Fibroblast of villous mesenchyme (primary cell): ENCODE measurements at places on chromosomes 5 and 9. TPM values are rescaled to one million over a fixed set of nuclear protein-coding genes. Genes with fewer than 3 reads are reported as not detected.

Gene SHC3
- 7.4 and 11.7 TPM in 2 replicates for total RNA-seq

- DNase-seq = no peak
Observed at GRCh38 chr9:135095470-135096407, 8.3 kb downstream of the OLFM1 start.

Gene FST
- total RNA-seq = 29.8 and 52.5 TPM in 2 replicates

Gene ARHGEF28
- 34.1 and 40.2 TPM in 2 replicates for total RNA-seq

GRCh38 chr9:118563677-118564076, 805.6 kb downstream of the BRINP1 start:
- peak; percentile 47 for DNase-seq
